HepG2 (cell line): ENCODE measurements at places on chromosomes 6 and 20.

DNA sequence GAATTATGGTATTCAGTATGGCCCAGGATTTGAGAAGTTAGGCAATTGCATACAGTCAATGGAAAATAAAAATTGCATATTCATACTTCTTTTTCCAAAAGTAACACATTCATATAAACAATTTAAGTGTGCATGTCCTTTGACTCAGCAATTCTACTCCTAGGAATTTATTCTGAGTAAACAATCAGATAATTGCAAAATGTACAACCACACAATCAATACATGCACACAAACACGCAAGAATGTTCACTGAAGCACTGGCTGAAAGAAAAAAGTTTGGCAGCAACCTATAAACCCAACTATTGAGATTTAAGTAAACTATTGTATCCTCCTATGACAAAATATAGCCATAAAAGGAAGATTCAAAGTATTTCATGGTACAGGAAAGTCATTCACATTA lies 1.6 kb downstream of the CYP39A1 start:
- DNase-seq: no peak

DNA sequence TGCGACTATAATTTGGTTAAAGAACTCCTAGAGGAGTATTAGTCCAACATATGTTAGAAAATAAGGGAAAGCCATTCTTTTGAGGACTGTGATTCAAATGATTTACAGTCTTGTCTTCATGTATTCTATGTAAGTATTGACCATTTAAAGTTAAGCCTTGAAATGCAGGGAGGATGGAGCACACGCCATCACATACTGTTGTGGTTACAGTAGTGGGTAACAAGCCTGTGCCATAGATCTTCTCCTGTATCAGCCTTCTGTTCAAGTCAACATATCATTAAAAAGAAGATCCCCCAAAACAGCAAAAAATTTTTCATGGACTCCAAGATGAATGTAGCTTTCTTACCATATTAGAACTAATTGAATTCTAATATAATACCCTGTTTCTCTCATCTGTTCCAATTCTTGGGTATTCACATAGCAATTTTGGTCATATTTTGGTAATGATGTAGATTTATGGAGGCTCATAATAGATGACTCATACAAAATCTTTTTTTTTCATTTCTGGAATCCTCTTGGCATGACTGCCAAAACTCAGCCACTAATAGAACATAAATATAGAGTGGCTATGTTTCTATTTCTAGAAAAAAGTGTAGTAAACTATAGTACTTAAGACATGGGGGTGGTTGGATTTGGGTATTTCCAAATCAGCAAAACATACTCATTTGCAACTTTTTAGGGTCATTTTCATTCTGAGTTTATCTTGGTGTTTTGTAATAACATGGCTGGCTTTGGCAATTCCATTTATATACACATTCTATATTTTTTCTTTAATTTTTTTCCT lies 413.5 kb downstream of the BCKDHB start:
- DNase-seq: no peak

- DNase-seq: no peak
Observed at GRCh38 chr20:47664744-47665143, 120.5 kb downstream of the SULF2 start.

DNA sequence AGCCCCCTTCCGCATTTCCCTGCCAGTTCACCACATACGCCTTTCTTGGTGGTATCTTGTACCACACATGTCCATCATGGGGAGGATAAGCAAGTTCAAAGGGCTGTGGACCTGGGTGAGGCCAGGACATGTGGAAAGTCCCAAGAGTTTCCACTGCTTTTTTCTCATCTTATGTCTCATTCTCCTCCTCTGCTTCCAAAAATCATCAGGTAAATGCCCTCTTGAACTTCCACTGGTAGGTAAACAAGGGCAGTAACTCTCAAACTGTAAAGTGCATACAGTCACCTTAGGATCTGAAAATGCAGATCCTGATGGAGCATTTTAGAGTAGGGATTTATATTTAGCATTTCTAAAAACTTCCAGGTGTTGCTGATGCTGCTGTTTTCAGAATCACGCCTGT lies 7.9 kb upstream of the SIRT5 start:
- no peak for DNase-seq

GRCh38 chr6:28489366-28490204 lies 26.0 kb downstream of the GPX6 start:
- peak; percentile 32 for DNase-seq

- DNase-seq: no peak
Observed at GRCh38 chr20:59749301-59749700, 145.0 kb downstream of the PHACTR3 start.

GRCh38 chr20:4130404-4131189 lies 115.2 kb upstream of the RNF24 start:
- no peak for DNase-seq

DNA sequence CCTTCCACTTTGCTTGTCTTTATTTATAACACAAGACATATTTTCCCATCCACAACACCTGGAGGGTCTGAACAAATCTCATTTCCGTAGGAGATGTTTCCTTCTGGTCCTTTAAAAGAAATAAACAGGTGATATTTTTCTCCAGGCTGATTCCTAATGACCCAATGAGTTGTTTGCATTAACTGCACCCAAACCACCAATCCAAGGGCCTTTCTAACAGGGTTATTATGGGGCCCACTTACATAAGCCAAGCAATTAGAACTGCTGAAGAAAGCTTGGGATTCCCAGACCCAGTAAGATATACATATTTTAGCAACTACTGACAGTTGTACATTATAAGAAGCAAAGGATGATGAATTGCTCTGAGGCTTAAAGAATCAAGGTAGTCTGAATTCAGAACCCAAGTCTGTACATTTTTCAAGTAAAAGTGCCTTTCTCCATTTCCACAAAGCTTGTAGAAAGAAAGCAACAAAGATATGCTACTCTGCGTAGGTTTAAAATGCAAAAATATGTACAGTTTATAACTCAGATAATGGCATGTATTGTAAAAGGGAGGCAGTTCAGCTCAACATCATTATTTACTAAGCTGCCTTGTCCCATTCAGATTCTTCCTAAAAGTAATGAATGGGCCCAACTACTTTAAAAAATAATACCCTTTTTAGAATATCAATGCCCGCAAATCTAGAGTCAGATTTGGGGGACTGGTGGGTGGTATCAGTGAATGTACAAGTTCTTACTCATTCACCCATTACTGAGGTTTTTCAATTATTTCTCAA lies 120.0 kb downstream of the DST start:
- DNase-seq: no peak

DNA sequence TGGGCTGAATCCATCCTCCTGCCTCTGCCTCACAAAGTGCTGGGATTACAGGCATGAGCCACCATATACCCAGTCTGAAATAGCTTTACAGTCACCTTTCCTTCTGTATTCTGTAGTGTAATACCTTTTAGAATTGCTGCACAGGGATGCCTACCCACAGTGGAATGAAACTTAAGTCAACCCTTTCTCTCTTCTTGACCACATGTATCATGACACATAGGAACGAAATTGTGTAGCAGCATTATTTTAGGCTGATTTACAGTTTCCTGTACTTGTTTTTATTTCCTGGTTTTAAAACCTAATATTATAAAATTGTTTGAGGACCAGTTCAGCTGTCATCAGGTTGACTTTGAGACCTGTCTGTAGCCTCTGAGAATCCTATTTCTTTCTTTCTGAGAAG lies 297.8 kb downstream of the ZFAND3 start:
- DNase-seq: no peak

GRCh38 chr20:43751167-43752050 lies 24.6 kb upstream of the GTSF1L start:
- DNase-seq: no peak

DNA sequence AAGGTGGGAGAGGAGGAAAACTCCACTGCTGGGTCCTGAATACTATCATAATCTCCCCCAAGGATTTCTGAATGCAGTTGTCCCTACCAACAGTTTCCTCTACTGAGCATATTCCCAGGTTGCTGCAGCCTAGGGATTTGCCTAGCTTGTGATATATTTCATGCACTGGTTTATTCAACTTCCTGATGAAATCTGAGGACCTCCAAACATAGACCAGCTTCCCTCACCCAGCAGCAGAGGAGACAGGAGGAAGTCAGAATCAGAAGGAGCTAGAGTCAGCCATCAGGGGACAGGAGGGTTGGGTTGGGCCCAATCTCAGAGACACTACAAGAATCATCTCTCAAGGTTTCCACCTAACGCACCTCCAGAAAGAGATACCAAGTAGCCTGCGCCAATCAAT lies 138.4 kb upstream of the TOP1 start:
- no peak for DNase-seq

- DNase-seq: no peak
Observed at GRCh38 chr6:99590728-99591672, 15.6 kb upstream of the PRDM13 start.

DNA sequence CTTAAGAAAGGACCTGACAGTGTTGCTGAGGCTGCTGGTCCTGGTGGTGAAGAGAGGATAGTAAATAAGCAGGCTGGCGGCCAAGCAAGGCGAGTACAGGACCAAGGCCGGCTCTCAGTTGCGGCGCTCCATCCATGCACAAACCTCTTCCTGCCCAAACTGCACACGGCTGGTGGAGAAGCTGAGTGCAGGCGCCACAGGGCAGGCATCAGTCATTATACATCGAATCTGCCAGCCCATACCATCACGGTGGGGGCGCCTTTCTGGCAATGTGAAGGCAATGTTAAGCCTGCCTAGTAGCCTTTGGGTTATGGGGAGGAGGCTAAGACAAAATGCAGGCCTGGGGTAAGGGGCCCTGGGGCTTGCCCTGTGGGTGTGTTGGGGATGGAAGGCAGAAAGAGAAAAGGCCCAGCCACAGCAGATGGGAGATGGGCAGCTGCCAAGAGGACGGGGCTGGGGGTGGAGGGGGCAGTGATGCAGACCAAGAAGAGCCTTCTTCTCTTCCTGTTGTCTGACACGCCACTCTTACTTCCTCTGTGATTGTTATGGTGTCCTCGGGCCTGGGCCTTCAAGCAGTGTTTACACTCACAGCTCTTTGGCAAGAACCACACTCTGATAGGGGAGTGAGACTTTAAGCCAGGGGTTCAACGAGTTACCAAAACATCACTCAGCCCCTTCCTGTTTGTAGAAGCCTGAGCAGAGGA lies 20.3 kb upstream of the KCNK16 start:
- DNase-seq: no peak

DNA sequence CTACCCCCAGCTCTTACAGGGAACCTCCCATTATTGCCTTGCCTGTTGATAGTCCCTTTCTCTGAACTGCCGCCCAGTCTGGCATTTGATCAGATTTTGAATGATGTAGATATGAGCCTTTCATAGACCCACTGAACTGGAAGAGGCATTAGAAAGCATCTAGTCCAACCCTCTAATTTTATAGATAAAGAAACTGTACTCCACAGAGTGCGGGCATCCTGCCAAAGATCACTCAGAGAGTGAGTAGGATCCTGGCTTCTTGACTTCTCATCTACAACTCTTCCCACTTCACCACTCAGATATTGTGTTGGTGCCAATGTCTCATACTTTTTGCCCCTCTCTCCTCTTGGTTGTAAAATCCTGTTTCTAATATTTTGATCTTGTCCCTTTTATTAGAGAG lies 179.2 kb upstream of the BMP2 start:
- DNase-seq: no peak

- peak; percentile 41 for DNase-seq
Observed at GRCh38 chr6:105346052-105346451, 56.8 kb downstream of the PREP start.

- DNase-seq: no peak
Observed at GRCh38 chr6:104459543-104459942, 400.2 kb downstream of the HACE1 start.
